ENCODE measurements at places on chromosomes 11 and 22. TPM values are rescaled to one million over a fixed set of nuclear protein-coding genes. Genes with fewer than 3 reads are reported as not detected.

PHLDA2 gene
- total RNA-seq = 1.9 TPM

GRAMD1B gene
- total RNA-seq = 9.7 TPM

OR6T1 gene
- not detected for total RNA-seq

GGTLC2 gene
- total RNA-seq = not detected

CPT1A gene
- 14.2 TPM for total RNA-seq

SCGB2A2 gene
- total RNA-seq = not detected

SUSD2 gene
- 0.82 TPM for total RNA-seq

CRYBA4 gene
- total RNA-seq = not detected

CHRM4 gene
- not detected for total RNA-seq

ART1 gene
- 4.2 TPM for total RNA-seq

GRIA4 gene
- total RNA-seq = 6.8 TPM

SYT13 gene
- total RNA-seq = 1.5 TPM

STK33 gene
- 8.2 TPM for total RNA-seq

FAM118A gene
- total RNA-seq = 25.8 TPM

- no peak for DNase-seq
Observed at GRCh38 chr11:68463714-68464113, 3.2 kb downstream of the PPP6R3 start.

GRCh38 chr11:82996966-82997606 lies 74.6 kb downstream of the RAB30 start:
- peak; percentile 34 for DNase-seq

DNA sequence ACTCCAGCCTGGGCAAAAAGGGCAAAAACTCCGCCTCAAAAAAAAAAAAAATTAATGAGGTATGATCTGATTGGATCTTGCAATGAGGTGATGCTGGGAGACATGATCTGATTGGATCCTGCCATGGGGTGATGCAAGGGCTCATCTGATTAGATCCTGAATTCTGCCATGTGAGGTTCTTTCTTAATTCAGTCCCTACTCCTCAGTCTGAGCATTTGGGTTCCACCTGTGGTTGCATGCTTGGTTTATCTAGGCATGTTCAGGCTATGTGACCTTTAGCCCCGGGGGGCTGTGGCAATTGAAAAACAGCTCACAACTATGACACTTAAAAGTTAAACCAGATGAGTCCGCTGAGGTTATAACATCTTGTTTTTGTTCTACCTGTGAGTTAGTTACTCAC lies 4.8 kb upstream of the TRIM6 start:
- no peak for DNase-seq

- DNase-seq = peak; percentile 100
Observed at GRCh38 chr11:59668950-59669610, at the start of gene PATL1. PATL1 (minus strand) TSS chr11:59669037; CDS start chr11:59668895, 142 bp downstream.

GRCh38 chr22:20174785-20175596 lies 24.1 kb upstream of the CCDC188 start:
- DNase-seq = peak; percentile 46

GRCh38 chr22:20464096-20464614 lies 26.5 kb upstream of the SCARF2 start:
- no peak for DNase-seq

GRCh38 chr11:120065876-120066275 lies 72.0 kb downstream of the TRIM29 start:
- no peak for DNase-seq

DNA sequence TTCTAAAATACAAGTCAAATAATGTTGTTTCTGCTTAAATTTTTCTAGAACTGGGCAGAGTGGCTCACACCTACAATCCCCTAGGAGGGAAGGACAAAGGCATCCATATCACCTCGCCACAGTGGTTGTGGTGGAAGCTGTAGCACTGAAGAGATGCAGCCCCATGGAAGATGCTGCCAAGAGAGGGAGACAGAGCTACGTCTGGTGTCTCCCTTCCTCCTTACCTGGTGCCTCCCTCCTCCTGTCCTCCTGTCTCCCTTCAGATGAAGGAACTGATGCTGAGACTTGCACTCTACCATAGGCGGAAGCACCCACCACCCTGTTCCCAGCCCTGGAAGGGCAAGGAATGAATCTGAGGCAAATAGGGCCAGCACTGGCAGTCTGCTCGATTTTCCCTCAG lies 22.3 kb downstream of the MMP27 start:
- DNase-seq = no peak

DNA sequence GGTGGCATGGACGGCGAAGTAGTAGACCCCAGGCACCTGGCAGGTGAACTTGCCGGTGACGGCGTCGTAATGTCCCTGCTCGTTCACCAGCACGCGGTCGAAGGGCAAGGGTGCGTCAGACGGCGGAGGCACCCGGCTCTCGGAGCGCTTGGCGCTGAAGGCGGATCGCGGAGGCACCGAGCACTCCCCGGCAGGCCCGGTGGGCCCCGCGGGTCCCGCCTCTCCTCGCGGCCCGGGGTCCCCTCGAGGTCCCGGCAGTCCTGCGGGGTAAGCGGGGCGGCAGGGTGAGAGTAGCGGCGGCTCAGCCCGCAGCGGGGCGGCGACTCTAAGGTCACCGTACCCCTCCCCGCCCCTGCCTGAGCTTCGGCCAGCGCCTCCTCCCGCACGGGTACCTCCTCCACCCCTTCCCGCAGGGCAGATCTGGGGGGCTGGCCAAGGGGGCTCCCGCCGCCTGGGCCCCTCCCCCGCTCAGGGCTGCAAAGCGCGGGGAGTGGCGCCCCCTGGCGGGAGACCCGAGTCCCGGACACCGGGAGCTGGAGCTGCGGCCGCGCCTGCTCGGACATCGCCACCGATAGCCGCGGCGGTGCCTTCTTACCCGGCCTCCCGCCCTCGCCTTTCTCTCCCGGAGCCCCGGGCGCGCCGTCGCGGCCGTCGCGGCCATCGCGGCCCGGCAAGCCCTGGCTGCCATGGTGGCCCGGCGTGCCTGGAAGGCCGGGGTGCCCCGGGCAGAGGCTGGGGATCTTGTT lies 921 bp downstream of the C1QTNF5 start:
- DNase-seq = peak; percentile 81

DNA sequence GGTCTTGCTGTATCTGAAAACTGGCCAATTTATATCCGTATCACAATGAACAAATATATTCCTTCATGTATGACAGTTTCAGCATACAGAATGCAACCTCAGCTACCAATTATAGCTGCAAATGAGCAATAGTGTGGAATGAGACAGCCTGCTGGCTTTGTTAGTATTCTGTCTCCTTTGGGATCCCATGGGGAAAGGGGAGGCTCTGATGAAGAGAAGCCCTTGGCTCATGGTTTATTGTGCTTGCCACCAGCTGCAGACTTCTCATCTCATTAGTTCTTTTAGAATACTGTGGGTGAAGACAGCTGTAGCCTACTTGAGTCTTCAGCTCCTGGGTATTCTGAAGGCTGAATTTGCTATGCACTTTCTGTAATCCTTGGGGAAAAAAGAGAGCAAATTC lies 42.4 kb downstream of the PITPNB start:
- peak; percentile 72 for DNase-seq

DNA sequence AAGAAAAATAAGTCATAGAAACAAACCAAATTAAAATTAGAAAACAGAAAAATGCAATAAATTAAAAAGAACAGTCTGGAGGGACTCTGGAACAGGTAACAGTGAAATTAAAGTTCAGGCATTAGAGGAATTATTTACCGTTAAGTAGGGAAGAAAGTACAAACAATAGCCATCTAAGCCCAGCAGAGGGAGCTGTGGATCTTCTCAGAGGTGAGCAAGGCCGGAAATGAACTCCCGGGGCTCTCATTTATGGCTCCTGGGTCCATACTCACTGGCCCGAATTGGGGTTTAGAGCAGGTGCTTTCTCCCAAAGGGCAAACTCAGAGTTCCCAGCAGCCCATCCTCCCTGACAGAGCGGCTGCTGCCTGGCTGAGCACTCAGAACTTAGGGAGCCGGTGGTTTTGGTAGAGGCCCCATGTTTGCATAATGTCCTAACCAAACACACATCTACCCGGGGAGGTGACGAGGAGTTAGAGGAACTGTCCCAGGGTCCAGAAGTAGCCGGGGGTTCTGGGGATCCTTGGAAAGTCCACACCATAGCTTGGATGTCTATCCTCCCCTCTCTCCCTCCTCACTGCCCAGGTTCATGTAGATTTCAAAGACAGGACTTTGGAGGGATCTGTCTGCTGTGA lies 87.8 kb upstream of the VPREB1 start:
- DNase-seq = peak; percentile 74

- no peak for DNase-seq
Observed at GRCh38 chr11:19345848-19346681, 105.3 kb upstream of the E2F8 start.

- peak; percentile 0 for DNase-seq
Observed at GRCh38 chr11:50298182-50298988, 265.7 kb downstream of the OR4C45 start.

DNA sequence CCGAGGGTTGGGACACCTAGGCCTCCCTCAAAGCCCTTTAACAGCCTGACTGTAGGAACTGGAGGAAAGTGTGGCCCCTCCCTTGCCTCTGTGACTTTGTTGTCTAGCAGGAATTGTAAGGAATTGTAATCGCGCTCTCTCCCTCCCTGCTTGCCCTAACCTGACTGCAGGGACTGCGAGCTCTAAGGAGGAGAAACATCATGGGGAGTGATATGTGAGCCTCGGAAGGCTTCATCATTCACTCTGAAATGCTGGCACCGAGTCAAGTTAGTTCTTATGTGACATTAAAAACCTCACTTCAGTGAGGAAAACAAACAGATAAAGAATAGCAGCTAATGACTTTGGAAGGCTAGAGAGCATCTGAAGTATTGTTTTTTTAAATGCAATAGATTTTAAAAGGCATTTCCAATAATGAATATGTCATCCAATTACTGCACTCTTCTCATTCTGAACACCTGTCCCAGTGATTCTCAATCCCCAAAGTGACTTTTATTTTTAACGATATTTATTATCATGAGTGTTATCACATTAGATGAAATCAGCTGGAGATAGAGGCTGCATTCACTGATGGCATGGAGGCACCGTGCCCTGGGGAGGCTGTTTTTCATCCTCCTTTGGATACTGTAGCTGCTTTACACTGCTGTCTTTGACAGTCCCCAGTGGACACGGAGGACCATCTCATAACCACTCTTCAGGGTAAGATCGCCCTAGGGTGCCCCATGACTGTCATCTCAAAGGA lies 58.5 kb upstream of the NTM start:
- peak; percentile 45 for DNase-seq

DNA sequence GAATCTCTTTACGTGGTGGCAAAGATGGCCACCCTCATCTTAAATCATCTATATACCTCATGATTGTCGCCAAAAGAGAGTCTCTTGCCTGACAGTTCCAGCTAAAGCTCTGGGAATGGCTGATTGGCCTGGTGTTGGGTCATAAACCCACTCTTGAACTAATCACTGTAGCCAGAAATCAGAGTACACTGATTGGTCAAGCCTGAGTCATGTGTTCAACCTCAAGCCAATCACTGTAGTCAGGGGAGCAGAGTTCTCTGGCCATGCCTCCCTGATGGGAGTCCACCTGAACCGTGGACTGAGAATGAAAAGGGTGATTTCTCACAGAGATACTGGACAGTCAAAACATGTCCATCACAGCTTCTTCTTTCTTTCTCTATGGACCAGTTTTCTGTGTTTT lies 45.8 kb downstream of the RCN1 start:
- no peak for DNase-seq

DNA sequence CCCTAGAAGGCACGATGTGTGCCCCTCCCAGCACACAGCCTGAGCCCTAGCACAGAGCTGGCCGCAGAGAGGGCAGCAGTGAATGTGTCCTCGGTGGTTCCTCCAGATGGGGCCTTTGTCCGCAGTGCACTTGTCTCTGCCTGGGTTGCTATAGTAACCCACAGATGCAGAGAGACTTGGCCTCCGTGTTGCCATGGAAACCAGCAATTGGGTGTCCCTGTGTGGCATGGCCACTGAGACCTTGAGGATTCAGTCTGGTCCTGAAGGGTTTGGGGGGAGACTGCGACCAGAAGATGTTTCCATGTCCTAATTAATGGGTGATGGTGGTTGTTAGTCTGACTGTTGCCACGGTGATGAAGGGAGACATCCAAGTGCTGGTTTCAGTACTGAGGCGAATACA lies 42.6 kb upstream of the TUB start:
- no peak for DNase-seq

- DNase-seq = no peak
Observed at GRCh38 chr22:23398701-23399366, 181.3 kb downstream of the IGLL1 start.

DNA sequence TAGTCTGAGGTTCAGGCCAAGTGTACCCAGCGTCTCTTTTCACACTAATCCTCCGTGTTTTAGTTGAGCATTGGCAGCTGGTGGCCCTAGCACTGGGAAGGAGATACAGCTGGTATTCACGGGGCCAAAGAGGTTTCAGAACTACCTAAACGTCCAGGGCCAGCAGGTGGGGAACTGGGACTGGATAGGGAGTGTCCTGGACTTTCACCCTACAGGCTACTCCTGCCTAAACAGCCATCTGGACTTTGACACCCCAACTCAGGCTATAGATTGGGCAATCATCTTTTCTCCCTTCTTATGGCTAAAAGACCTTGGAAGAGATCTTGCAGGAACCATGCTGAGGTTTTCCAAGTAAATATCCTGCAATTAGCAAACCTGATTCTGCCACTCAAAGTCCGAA lies 2.8 kb downstream of the SPON1 start:
- DNase-seq = peak; percentile 35

DNA sequence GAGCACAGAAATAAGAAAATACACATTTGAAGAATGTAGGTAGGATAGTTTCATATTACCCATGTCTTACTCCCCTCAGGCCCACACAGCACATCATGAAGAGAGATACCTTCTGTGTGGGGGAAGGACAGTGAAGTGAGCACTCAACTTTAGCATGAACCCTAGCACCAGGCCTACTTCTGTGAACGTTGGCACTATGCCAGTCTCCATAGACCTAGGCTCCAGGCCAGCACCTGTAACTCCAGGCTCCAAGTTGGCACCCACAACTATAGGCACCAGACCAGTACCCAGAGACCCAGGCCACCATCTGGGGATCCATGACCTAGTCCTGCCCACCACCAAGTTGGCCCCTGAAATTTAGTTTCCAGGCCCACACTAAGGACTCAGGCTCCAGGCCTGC lies 410.9 kb downstream of the INSC start:
- no peak for DNase-seq

DNA sequence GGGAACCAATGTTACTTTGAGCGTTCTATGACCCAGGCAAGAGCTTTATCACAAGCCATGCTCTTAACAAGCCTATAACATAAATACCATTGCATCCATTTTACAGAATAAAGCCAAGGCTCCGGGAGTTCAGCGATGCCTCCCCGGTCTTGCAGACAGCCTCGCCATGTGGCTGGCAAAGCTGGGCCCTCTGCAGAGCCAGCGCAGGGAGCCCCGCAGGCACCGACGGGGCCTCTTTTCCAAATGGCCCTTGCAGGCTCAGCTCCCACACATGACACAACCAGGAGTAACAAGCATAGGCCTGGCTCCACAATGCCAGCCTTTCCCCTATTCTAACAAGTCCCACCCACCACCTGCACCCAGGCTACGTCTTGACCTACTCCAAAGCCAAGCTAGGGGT lies 72.2 kb upstream of the TSPAN18 start:
- no peak for DNase-seq

DNA sequence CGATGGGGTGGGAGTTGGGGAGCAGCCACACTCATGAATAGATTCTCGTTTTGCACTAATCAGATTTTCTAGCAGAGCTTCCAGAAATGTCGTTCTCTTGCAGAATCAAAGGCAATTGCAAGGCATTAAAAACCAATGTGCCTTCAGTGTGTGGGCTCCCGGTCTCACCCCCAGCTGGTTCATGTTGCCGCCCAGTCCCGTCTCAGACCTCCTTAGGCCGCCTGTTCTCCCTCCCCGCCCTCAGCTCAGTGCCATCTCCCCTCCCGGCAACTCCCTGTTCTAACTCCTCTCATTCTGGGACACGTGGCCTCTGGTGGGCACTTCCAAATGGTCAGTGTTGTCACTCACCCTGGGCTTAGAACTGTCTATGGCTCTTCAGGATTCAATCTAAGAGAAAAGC lies 42.5 kb upstream of the SMIM38 start:
- DNase-seq = no peak

- DNase-seq = no peak
Observed at GRCh38 chr11:3126207-3126865, 38.8 kb downstream of the OSBPL5 start.

Measured in tongue (tissue), 3 donors.